ENCODE measurements at places on chromosomes 11 and 22.

DNA sequence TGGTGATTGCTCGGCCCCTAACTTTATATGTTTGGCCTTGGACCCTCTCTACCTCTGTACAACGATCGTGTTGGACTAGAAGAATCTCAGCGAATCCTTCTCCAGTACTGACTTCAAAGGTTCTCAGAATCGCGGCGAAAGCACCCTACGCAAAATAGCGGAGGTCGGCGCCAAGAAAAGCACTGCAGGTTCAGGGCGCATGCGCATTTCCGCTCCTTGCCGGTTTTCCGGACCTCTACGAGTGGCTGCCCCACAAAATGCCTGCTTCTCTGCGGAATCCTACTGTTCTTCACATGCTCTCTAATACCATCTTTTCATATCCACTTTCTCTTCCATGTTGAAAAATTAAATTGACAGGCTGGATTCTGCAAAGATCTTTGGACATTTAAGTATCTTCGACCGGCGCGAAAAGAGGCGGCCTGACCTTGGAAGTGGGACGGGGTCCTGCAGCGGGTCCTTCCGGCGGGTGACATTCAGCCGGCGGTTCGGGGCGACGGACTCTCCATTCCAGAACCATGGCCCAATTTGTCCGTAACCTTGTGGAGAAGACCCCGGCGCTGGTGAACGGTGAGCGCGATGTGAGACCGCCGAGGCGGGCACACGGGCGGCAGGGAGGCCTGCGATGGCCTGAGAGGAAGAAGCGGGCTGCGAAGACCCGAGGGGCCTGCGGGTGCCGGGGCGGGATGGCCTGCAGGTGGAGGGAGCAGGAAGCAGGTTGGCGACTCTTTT, at the start of gene ATP5MG:
Gene ATP5MG, plus strand, starts transcription at position 456 of the 729 bp plus-strand sequence. Its CDS starts 60 bp downstream, at position 516.
- DNase-seq = peak; percentile 87

DNA sequence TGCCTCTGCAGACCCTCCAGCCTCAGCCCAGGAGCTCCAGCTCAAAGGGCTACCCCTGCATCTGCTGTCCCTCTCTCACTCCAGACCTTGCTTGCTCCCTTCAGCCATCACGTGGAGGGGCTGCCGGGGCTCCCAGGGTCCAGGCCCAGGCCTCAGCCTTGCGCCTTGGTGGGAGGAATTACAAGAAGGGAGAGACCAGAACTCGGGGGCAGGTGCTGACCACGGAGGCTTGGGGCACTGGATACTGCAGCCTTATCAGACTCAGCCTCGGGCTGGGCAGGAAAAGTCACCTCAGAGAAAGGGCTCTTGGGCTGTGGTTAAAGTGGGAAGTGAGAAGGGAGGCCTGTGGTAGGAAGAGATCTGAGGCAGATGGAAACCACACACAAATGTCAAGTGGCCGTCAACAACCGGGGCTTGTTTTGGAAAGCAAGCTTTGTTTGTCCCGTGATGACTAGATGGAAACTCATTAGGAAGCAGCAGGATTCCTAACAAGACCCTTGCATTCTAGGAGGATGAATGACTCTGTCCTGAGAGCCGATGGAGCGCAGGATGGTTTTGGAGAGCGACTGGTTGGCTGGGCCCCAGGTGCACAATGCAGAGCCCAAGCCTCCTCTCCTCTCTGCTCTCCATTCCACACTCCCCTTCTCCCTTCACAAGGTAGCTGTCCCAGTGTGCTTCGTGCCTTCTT, 1321.7 kb downstream of the TBC1D22A start:
- DNase-seq = no peak

GRCh38 chr11:57658023-57658361, 430 bp downstream of the CLP1 start:
- DNase-seq = no peak

- DNase-seq = no peak
These were observed 246.2 kb upstream of the PLET1 start for GRCh38 chr11:112506852-112507251.

- no peak for DNase-seq
These were observed 2.5 kb upstream of the SMARCB1 start for GRCh38 chr22:23784215-23784732.

- no peak for DNase-seq
These were observed 99.8 kb downstream of the AASDHPPT start for GRCh38 chr11:106177311-106177710.

DNA sequence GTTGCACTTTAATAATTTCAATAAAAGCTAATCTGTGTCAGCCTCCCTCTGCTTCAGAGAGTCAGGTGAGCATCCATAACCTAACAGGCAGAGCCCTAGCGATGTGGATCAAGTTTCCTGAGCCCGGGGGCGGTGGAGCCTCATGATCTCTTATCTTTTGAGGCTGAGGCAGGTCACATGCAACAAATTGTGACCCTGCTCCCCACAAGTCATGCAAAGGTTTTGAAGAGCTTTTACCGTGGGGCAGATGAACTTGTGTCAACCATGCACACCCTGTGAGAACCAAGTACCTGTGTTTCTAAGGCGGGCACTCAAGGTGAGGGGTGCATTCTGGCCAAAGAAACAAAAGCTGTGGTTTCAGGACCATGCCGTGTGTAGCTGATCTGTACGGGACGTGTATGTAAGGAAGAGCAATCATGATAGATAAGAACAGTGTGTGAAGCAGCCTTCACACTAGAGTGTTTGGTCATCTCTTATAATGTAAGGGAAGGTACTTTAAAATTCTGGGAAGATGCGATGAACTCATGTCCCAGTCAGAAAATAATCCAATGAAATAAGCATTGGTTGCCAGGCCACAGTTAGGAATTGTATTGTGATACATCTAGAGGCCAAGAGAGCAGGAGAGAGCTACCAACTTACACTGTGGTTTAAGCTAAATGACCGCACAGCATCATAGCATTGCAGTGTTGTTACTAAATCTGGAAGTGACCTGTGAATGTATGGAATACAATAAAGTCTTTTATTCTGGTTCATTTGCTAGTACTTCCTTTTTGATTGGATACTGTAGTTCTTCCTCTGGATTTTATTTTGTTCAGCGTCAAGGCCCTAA, 49.8 kb downstream of the DKK3 start:
- no peak for DNase-seq

GRCh38 chr11:17541330-17541885, 2.8 kb downstream of the USH1C start:
- DNase-seq = no peak

DNA sequence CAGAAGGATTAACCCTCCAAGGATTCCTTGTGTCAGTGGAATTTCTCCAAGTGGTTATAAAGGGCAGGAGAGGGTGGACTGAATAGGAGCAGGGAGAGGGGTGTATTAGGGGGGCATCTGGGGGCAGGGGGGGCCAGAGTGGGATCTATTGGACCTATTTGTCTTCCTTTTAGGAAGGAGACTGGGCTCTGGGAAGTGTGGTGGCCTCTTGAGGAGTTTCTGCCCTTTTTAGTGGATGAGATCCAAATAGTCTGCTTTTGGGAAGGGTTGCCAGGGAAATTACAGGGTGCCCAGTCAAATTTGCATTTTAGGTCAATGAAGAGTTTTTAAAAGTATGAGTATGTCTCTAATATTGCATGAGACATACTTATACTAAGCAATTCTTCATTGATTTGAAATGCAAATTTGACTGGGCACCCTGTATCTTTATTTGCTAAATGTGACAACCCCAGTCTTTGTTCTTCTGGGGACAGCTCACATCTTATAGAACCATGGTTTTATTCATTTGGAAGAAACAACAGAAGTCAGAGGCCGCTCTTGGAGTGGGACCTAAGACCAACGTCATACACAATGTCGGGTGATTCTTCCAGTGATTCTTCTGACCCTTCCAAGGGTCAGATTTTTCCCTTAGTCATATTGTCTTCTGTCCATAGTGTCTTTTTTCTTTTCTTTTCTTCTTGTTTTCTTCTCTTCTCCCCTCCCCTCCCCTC, 429 bp upstream of the SLC22A6 start:
- no peak for DNase-seq

DNA sequence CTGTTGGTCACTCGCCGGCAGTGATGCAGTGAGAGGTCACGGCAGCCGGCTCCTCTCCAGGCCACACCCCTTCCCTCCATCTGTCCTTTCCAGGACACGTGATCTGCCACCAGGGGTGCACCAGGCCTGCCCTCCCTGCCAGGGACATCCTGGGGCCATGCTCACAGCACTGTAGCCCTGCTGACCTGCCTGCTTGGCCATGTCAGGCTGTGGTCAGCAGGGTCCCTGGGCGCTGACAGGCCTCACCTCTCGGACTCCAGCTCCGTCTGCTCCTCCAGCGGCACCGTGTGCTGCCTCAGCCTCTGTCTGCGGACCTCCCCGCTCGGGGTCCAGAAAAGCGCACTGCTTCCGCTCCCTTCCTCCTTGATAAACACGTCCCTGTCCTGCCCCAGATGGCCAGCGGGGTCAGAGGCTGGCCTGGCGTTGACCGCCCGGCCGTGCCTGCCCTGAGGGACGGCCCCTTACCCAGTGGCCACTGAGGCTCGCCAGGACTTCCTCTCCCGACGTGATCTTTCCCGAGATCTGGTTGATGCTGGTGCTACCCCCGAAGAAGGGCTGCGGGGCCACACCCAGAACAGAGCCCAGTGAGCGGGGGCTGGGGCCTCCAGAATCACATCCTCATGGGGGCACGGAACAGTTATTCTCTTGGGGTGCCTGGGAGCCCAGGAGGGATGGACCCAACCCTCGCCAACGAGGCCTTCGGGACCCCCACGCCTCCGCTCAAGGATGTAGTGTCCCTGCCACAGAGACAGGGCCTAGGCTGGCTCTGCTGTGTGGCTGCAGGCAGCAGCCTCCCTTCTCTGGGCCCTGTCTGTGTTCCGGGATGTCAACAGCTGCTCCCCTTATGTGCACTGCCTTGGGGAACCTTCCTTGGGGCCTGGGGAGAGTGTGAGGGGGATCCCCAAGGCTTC, 36.3 kb upstream of the CARS1 start:
- DNase-seq = no peak

DNA sequence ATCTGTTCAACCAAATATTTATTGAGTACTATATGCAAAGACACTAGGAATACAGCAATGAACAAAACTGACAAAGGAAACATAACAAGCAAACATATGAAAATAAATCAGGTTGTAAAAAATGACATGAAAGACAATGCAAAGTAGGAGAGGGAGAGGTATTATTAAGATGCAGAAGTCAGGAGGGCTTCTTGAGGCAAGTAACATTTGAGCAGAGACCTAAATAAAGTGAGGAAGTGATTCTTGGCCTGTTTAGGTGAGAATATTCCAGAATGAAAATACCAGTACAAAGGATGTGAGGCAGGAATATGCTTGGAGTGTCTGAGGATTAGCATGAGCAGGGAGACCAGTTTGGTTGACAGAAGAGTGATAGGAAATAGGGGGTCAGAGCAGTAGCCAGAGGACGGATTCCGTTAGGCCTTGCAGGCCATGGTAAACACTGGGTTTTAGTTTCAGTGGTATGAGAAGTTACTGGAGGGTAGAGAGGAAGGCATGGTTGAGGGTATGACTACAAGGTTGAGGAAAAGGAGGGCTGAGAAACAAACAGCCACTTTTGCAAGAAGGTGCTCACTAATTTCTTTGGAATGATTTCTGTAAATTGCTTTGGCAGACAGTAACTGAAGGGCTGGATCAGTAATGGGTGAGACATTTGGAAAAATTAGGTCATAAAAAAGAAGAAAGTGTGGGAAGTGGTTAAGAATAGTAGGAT, 191.9 kb downstream of the SWAP70 start:
- DNase-seq = no peak

DNA sequence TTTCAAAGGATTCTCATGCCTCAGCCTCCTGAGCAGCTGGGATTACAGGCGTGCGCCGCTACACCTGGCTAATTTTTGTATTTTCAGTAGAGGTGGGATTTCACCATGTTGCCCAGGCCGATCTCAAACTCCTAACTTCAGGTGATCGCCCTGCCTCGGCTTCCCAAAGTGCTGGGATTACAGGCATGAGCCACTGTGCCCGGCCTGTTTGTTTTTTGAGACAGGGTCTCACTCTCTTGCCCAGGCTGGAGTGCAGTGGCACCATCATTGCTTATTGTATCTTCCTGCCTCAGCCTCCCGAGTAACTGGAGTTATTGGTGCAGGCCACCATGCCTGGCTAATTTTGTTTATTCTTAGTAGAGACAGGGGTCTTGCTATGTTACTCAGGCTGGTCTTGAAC, 8.1 kb downstream of the FADS2 start:
- DNase-seq = no peak

DNA sequence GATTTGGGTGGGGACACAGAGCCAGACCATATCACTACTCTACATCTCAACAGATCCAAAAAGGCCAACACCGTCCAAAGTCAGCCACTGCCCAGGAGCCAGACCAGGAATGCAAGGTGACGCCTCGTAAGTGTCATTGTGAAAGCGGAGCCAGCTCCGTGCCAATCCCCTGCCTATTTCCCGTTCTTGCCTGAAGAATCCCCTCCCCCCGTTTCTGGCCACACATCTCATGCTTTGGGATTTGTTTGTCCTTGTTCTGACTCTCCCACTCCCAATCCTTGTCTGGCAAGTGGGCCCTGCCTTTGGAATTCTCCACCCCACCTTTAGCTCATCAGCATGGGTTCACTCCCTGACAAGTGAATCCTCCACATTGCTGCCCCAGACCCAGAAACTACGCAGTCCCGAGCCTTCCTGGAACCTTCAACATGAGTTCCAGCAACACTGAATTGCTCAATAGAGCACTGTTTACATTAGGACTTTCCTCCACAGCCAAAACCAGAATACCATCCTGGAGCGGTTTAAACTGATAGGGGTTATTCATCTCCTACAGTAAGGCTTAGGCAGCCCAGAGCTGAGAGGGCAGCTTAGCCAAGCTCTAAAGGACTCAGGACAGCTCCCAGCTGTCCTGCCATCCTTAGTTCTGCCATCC, 6.0 kb upstream of the SLC35C1 start:
- no peak for DNase-seq

- no peak for DNase-seq
These were observed 63.4 kb upstream of the CARD18 start for GRCh38 chr11:105202844-105203548.

- no peak for DNase-seq
These were observed 2.9 kb downstream of the MAPK12 start for GRCh38 chr22:50258361-50259292.

- DNase-seq = no peak
These were observed 290.0 kb upstream of the CHORDC1 start for GRCh38 chr11:90512846-90513245.

GRCh38 chr11:10654811-10655150, 38.8 kb downstream of the IRAG1 start:
- no peak for DNase-seq

DNA sequence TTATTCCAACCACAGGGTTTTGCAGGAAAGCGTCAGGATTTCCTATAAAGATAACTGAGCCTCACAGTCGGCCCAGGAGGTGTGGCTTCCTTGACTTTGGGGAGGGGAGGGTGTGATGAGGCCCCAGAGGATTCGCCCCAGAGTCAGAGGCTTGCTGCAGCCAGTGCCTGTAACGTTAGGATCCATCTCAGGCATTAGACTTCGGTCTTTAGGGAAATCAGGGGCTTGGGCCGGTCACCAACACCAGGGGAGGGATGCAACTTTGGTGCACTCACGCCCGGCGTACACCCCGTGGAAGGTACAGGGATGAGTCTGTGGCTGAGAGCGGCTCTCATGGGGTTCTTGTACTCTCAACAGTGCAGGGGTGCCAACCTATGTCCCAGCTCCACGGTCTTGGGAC, 5.7 kb upstream of the ANO1 start:
- DNase-seq = no peak

GRCh38 chr22:31647523-31648320, 14.3 kb downstream of the PISD start:
- DNase-seq = no peak

GRCh38 chr22:23062616-23063538, 7.4 kb upstream of the GNAZ start:
- no peak for DNase-seq

- no peak for DNase-seq
These were observed 4.4 kb downstream of the AHNAK start for GRCh38 chr11:62542111-62542745.

GRCh38 chr11:66720223-66720898, 8.7 kb downstream of the SPTBN2 start:
- DNase-seq = peak; percentile 40

All from SHP77 treated with DMSO at 0.1 percent for 48 hours (cell line).